ENCODE measurements at places on chromosomes 1 and 21. TPM values are rescaled to one million over a fixed set of nuclear protein-coding genes. Genes with fewer than 3 reads are reported as not detected.

GRCh38 chr1:145993618-145994390 is 2.6 kb downstream of the TXNIP start:
- ATAC-seq, result no peak

DNA sequence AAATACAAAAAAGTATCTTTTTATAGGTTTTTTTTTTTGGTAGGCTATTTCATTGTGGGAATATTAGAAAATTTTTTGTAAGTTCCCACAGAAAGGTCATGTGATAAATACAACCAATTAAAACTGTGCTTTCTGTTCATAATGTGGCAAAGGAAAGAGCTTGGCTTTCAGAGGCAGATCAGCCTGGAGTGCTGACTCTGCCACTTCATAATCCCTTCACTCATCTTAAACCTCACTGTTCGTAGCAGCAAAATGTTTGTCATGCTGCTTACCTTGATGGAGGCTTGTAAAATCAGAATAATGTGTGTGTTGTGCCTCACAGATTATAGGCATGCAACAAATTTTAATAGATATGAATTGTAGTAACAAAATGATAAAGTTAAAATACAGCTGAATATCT is 176.8 kb downstream of the ZP4 start:
- no peak for ATAC-seq

- ATAC-seq, result no peak
Observed at GRCh38 chr1:215358356-215358755, 208.7 kb upstream of the KCTD3 start.

DNA sequence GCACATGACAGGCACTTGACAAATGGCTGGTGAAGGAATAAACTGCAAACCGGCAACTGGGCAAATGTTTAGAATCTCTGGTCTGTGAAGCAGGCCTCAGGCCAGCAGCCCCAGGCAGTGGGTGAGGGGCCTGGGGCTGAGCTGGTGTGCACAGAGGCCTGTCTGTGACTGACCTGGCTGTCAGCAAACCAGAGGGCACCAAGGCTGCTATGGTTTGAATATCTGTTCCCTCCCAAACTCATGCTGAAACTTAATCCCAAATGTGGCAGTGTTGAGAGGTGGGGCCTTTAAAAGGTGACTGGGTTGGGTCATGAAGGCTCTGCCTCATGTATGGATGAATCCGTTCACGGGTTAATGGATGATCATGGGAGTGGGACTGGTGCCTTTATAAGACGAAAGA is 139.8 kb downstream of the DMRTB1 start:
- no peak for ATAC-seq

DNA sequence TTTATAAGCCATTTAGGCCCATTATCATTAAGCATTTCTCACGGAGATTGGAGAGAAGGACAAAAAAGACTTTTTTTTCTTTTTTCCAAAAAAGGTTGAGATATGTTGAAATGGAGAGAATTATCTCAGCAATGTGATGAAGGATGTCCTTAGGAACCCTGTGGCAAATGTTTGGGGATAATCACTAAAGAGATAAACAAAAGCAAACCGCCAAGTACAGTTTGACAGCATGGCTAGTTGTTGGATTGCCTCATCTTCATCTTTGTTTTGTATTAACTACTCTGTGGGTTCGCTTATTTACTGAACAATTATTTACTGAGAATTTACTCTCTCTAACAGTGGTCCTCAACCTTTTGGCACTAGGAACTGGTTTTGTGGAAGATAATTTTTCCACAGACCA is 97.4 kb upstream of the HP1BP3 start:
- no peak for ATAC-seq

- ATAC-seq, result no peak
Observed at GRCh38 chr1:208278638-208279037, 34.5 kb upstream of the PLXNA2 start.

GRCh38 chr21:14560555-14560954 is 14.4 kb upstream of the SAMSN1 start:
- no peak for ATAC-seq

DNA sequence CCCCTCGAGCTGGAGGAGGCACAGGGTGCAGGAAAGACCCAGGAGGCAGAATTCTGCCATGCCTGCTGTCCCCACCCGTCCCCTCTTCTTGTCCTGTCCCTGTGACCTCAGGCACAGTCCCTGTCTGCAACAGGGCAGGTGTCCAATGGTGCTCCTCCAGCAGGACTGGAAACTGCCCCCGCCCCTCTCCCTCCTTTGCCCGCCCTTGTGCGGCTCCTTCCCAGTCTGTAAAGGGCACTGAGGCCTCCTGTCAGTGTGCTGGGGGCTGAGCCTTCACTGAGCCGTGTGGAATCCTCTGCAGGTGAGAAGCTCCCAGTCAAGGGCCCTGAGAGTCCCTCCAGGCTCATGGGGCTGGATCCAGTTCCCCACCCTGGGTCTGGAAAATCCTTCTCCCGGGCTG is 28.9 kb downstream of the PRDM16 start:
- ATAC-seq, result no peak

- no peak for ATAC-seq
Observed at GRCh38 chr1:55684131-55684650, 469.0 kb upstream of the USP24 start.

CFHR1 gene
- total RNA-seq, result not detected

AIRE gene
- total RNA-seq, result not detected

CAMK1G gene
- total RNA-seq, result 0.47 TPM

DPT gene
- total RNA-seq, result 75.2 TPM

Measured in gastroesophageal sphincter (tissue), 4 donors.